CD4-positive, alpha-beta T cell treated with Interleukin-4 for 4 hours (primary cell): ENCODE measurements at places on chromosomes 5 and 9.

GRCh38 chr9:21554813-21555212, 72.7 kb upstream of the IFNE start:
- no peak for DNase-seq

DNA sequence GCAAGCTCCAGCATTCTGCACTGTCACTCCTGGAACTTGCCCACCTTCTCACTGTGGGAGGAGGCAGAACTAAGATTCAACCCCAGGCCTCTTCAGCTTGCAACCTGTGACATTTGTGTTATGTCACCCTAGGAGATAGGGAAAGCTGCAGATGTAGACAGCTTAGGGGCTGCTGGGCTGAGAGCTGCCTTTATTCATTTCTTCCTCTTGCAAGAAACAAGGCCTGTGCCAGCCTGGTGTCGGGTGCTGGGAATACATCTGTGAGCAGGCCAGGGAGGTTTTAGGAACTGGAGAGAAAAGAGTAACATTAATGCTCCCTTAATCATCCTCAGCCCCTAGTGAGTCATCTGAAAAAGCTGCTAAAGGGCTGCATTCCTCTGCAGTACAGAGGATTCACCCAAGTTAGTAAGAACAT, 101.8 kb downstream of the FGF18 start:
- no peak for DNase-seq

DNA sequence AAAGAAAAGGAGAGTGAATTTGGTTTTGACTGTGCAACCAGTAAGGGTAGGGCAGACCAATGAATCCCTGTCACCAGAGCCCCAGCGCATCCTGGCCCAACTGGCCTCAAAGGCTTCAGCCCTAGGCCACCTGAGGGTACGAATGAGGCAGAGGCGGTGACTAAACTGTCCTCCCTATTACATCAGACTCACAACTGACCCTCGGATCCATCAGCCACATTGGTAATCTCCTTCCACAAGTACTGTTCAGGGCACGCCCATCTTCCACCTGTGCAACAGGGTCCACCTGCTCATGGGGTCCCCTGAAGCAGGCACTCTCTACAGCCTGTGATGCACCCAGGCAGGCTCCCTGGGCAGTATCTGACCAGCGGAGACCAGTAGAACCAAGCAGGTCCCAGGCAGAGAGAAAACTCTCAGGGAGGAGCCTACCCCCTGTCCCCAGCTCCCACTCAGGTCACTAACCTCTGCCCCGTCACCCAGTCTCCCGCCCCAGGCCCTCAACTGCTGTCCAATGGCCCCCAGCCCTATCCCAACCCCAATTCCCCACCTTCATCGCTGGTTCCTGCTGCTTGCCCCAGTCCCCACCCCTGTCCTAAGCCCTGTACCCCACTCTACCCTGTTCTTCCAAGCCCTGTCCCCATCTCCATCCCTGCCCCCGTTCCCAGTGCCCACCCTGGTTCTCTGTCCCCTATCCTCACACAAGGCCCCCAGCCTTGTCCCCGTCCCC, 904 bp downstream of the EDF1 start:
- no peak for DNase-seq

- DNase-seq = peak; percentile 36
These were observed 75.5 kb downstream of the MAPKAP1 start for GRCh38 chr9:125631391-125632085.

- no peak for DNase-seq
These were observed 48.5 kb downstream of the PRRC2B start for GRCh38 chr9:131442351-131442750.

GRCh38 chr5:72346398-72346797, 26.2 kb downstream of the PTCD2 start:
- no peak for DNase-seq

DNA sequence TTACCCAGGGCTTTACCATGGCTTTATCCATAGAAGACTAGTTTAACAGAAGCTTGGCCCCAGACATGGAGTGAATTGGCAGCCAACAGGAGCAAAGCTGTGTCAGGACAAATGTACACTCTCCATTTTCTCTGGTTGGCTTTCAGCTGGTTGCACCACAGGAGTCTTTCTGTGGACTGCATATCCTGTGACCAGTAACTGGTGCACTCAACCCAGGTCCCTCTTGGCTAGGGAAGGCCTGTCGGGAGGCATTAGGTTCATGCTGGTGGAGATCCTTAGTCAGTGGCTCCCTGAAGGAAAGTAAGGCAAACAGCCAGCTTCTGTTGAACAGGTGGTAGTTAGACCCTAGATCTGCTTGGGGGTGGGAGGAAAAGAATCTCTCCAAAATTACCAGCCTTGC, 146.9 kb upstream of the TLX3 start:
- no peak for DNase-seq

GRCh38 chr5:154479160-154479943, 1.3 kb upstream of the HAND1 start:
- DNase-seq = no peak

- DNase-seq = no peak
These were observed 6.2 kb upstream of the OLFM1 start for GRCh38 chr9:135081264-135081660.

DNA sequence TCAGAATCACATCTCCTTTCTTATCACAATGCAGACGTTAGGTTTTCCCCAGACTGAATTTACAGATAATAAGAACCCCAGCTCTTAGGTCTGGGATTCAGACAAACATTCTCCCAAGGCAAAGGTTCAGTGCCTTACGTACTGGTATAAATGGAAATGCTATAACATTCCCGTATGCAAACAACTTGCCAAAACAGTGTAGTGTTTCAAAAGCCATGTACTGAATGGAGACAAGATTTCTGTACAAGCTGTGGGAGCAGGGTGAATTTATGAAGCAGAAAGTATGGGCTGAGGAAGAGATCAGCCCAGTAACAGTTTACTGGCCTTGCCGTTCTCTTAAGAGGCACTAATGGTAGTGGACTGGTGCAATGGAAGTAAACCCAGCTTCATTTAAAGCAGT, 225.5 kb upstream of the ZNF462 start:
- DNase-seq = no peak

DNA sequence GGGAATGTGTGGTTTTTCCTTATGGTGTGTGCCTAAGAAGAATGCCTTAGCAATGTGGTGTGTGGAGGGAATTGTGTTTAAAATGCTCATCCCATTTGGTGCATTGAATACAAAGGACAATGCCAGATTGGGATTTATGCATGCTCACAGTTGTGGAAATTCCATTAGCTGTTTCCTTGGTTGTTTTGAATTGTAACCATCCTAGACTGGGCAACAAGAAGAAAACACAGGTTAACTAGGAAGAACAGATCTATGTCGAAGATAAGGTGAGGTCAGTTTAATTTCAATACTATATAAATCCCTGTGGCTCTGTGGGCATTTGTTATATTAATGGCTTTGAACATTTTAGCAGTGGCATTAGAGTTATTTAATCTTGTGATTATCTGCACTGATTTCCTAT, 266.8 kb downstream of the MAT2B start:
- DNase-seq = no peak

GRCh38 chr5:138180183-138180782, 1.4 kb downstream of the KIF20A start:
- peak; percentile 48 for DNase-seq

- no peak for DNase-seq
These were observed 250.1 kb downstream of the PBX3 start for GRCh38 chr9:125997196-125997823.
